Activated T-cell treated with anti-CD3 and anti-CD28 coated beads, Interleukin-2, amount 50 U/mL, for 72 hours (primary cell): ENCODE measurements at places on chromosomes 2 and 18.

GRCh38 chr2:212089873-212090272 lies 448.7 kb downstream of the ERBB4 start:
- no peak for DNase-seq

DNA sequence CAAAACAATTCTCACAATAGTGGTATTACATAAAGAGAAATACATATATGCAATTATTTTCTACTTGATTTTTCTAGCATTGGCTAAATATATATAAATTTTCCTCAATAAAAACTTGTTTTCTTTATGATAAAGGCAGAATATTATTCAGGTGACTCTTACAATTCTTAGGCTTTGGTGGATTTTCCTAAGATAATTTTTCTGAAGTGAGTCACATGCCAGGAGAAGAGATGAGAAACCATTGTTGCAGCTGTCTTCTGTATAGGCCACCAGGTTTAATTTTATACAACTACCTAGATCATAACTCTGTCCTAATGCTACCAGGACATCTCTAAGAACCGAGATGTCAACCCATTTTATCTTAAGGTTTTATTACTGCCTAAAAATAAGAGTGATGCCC lies 552.4 kb upstream of the CDH2 start:
- DNase-seq: no peak

DNA sequence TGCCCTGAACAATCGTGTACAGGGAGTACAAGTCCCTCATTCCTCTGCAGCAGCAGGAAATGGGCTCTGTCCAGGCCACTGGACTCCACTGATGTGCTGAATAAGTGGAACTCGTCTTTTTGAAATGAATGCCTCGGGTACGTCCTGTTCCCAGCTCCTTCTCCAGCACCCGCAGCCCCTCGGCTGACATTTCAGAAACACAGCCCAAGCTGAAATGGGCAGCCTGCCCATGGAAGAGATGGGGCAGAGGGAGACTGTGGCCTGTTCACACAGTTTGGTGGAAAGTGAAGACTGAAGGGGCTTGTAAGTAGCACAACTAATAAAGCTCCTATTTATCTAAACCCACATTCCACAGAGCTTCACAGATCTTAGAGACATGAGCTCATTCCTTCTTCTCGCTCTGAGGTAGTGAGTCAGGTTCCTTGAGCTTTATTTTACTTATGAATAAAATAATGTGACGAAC lies 498.6 kb downstream of the TXNL1 start:
- DNase-seq: no peak

GRCh38 chr18:11587432-11587831 lies 22.0 kb upstream of the SLC35G4 start:
- no peak for DNase-seq

- no peak for DNase-seq
These were observed 202.5 kb upstream of the SLC8A1 start for GRCh38 chr2:40654346-40654745.
